ENCODE measurements at places on chromosomes 3 and 15.

DNA sequence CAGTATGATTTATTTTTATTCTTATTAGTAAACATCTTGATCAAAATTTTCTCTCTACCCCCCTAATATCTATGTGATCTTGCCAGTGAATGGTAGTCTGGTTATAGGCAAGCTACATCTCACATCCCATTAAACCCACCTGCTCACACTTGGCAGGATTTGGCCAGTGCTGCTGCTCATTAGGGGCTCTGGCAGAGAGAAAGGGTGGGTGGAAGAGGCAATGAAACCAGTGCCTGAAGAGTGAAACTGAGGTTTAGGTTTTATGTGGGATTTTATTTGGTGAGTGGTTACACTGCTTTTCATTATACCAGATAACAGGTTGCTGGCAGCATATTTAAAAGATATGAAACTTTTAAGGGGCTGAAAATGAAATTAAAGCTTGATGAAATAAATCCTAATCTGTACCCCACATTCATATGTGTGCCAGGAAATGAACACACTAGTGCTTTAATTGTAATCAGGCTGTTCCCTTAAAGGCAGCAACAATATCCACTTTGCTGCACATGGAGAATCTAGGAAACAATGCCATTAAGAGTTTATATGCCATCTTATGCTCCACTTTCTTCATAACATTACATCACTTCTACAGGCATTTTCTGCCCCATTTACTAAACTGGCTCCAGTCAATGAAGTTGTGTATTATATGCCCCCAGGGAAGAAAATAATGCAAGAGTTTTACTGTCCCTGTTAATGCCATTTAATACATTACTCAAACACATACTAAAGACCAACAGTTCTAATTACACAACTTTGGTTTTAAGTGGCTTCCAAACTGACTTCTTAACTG is 688.7 kb downstream of the MECOM start:
- no peak for DNase-seq

- peak; percentile 69 for DNase-seq
These were observed 27.7 kb upstream of the SLC4A7 start for GRCh38 chr3:27511724-27512422.

- no peak for DNase-seq
These were observed 37.6 kb upstream of the FBN1 start for GRCh38 chr15:48682942-48683651.

DNA sequence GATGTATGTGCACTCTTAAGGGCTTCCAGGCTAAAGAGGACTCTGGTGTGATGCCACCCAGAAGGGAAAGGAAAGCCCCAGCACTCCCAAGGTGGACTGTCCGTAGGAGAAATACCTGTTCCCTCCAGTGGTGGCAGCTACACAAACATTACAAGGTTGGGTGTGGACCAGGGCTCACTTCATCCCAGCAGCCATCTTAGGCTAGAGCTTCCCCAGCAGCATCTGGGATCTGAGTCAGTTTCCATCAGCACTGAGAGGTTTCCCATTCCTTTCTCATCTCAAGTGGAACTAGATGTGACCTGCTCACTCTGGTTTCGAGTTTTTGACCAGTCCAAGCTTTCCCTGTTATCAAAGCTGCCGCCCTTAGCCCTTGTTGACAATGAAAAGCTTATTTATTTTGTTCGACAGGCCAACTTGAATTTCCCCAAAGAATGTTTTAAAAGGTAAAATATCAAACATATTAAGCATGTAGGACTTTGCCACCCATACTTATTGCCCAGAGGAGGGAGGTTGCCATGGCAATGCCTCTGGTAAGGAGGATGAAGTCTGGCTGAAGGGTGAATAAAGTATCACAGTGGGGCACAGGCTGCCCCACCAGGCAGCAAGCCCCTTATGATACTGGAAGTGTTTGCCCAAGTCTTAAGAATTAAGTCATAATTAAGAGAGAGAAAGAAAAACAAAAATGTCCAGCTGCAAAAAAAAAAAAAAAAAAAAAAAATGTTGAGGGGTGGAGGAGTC is 28.9 kb downstream of the CLDN18 start:
- DNase-seq = no peak

DNA sequence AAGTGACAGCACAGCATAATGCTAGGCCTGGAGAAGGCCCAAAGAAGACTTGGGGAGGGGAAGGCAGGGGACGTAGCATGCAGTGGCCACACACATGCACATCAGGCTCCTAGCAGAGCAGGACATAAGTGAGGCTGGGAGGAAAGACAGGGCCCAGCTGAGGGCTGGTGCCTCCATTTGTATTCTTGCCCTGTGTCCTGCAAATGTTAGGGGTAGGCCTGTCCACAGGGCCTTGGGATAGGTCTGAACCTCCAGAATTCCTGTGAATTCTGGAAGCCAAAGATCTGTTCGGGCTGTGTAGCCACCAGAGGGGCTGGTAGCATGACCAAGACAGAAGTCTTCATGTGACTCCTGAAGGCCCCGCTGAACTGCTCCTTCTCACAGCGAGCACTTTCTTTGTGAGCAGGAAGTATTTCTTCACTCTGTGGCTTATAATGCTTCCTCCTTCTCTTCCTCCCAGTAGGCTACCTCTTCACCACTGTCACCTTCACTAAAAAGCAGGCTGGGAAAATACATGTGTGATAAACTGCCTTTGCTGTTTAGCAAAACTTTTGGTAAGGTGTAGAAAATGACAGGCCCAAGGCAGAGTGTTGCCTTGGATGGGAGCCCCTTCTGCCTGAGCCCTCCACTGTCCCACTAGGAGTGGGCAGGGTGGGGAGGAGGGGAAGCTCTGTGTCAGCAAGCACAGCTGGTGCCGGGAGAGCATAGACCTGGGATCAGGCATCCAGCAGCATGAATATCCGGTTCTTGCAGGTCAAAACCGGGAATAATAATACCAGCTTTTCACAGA is 8.4 kb downstream of the CERS3 start:
- no peak for DNase-seq

- DNase-seq = peak; percentile 60
These were observed 357.7 kb downstream of the TBC1D5 start for GRCh38 chr3:17384567-17385296.

- no peak for DNase-seq
These were observed 22.6 kb upstream of the RASGRP1 start for GRCh38 chr15:38587214-38587613.

GRCh38 chr3:73563896-73564582 is 60.7 kb downstream of the PDZRN3 start:
- peak; percentile 48 for DNase-seq

Measured in kidney glomerular epithelial cell (primary cell).